ENCODE measurements at places on chromosomes 13 and 19.

- DNase-seq: no peak
Observed at GRCh38 chr19:18170714-18171255, 2.8 kb upstream of the IFI30 start.

- DNase-seq: no peak
Observed at GRCh38 chr19:54424201-54424600, 8.9 kb downstream of the TTYH1 start.

DNA sequence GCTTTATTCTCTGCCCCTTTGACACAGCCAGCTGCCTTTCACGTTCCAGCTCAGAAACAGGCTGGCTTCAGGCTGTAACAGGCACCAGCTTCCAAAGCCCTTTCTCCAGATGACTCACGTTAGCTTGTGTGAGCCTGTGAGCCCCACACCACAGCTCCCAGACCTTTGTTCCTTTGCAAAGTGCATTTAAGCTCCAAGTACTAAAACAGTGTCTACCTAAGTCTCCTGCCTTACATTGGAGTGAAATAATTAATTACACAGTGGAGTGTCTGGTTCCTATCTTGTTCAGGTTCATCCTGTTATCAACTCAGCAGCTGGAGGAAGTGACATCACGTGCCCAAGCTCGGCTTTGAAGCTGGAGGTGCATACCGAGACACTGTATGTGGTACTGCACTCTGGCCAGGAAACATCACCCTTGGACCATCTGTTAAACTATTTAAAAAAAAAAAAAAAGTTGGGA lies 475.8 kb downstream of the FOXO1 start:
- peak; percentile 21 for DNase-seq

DNA sequence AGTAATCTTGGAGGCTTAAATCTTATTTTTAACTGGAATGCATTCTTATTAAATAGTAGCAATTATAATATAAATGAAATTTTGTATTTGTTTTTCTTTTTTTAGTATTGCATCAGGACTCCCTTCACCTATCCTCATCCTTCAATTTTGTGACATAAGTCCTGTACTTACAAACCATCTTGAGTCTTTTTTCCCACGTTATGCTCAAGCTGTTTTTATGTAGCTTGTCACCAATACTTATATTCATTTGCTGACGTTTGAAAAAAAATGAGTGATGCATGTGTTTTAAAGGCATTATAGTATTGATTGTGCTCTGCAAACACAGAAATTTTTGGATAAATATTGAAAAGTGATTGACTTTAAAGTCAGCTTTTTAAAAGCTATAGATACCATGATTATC lies 888 bp downstream of the GPR18 start:
- DNase-seq: no peak

GRCh38 chr13:72864142-72865011 lies 82.4 kb downstream of the PIBF1 start:
- no peak for DNase-seq

- DNase-seq: no peak
Observed at GRCh38 chr19:38850436-38850975, 720 bp upstream of the HNRNPL start.

- DNase-seq: no peak
Observed at GRCh38 chr19:12733369-12734214, 892 bp downstream of the TRIR start.

DNA sequence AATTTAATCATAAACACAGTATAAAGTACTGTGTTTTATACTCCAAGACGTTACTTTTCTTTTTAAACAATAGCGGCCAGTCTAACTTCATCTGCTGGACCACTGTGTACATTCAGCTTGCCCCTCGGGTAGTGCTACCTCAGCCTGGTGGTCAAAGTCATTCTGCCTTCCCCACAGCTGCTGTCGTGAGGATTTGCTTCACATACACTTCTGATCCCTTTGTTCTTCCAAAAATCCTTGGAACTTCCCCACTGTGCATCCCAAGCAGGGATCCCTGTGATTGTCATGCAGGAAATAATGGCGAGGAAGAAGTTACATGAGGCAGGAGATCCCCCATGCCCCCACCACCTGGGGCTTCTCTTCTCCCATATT lies 234.9 kb upstream of the STARD13 start:
- DNase-seq: no peak

GRCh38 chr13:100823448-100823847 lies 148.9 kb upstream of the TMTC4 start:
- no peak for DNase-seq

DNA sequence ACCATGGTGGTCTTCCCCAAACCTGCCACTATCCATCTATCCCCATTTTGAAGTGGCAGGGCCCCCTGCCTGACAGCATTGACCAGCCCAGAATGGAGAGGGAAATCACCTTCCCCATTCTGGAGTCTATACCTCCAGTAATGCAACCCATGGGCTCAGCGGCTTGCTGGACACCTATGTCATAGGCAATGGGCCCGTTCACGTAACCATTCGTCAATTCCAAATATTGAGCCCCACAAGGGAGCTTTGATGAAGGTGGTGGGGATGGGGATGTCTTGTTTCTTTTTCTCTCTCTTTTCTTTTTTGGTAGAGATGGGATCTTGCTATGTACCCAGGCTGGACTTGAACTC lies 63.1 kb downstream of the AP1M1 start:
- DNase-seq: no peak

GRCh38 chr13:91133941-91134802 lies 213.3 kb upstream of the MIR17HG start:
- no peak for DNase-seq

- DNase-seq: no peak
Observed at GRCh38 chr19:45528149-45528743, 21.0 kb downstream of the VASP start.

DNA sequence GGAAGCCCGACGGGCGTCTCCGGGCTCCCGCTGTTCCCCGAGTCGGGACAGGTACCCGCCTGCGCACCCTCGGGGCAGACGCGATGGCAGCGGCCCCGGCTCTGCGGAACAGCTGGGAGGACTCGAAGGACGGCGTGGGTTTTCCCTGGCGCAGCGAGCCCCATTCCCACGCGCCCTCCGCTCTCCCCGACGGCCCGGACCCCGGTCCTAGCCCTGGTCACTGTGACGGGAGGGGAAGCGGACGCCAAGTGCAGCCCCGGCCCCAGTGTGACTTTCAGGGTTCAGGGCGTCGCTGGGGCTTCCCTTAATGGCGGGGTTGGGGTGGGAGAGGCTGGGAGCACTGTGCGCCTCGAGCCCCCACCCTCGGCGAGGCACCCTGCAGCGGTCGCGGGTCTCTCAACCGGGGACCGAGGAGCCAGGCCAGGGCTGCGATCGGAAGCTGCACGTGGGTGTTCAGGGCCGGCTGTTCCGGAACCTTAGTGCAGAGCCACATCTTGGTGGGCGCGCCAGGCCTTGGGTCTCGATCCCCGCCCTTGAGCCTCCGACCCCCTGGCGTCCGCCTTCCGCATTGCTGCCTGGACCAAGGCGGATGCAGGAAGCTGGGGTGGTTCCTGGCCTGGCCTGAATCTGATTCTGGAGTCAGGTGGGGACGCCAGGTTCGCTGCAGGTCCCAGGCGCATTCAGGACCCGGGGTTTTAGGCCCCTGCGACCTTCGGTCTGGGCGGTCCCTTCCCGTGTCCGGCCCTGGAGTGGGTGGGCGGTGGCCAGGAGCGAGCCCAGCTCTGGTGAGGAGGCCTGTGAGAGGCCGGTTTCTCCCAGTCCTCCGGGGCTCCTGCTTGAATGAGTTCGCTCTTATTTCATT lies 3.5 kb downstream of the LGALS7B start:
- no peak for DNase-seq

DNA sequence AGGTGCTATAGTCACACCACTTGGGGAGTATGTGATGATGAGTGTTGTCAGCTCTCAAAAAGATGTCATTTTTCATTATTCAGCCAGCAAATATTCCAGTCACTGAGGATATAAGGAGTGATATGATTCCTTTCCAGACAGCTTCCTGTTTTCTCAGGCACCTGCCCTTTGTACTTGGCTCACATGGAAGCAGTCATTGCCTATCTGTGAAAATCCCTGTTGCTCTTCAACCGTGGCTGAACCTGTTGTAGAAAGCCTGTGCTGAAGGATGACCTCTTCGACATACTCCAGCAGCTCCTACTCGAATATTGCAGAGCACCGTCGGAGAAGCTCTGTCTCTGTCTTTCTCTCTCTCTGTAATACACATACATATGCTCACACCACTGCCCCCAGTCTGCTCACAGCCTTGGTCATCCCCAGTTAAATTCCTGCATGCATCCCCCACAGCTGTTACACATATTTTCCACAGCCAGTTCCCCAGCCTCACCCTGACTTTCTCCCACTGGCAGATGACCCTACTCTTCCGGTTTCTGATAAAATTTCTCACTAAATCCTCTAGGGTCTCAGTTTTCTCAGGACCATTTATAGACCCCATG lies 204.2 kb upstream of the ARGLU1 start:
- no peak for DNase-seq

GRCh38 chr19:30673336-30673735 lies 301.2 kb downstream of the ZNF536 start:
- DNase-seq: no peak

GRCh38 chr19:18772620-18773587 lies 18.2 kb downstream of the COMP start:
- no peak for DNase-seq

DNA sequence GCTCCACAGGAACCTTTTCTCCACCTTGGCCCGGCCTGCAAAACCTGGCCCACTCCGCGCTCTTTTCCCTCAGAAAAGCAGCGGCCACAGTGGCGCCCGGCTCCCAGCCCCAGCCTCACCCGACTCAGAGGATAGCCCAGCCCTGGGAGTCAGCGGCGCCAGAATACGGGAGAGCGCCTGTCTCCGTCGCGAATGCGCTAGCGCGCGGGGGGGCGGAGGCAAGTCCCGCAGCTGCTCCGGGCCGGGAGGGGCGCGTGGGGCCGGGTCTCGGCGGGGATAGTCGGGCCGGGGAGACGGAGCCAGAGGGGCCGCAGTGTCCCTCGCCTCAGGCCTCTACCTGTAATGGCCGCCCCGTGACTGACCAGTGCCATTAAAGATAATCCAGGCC lies at the start of gene ZFP30:
ZFP30 (minus strand) TSS at position 165 of the 388 bp plus-strand sequence. CDS start 7,643 bp downstream, outside the sequence.
- DNase-seq: peak; percentile 47

- DNase-seq: no peak
Observed at GRCh38 chr19:15250640-15250993, 18.4 kb upstream of the EPHX3 start.

DNA sequence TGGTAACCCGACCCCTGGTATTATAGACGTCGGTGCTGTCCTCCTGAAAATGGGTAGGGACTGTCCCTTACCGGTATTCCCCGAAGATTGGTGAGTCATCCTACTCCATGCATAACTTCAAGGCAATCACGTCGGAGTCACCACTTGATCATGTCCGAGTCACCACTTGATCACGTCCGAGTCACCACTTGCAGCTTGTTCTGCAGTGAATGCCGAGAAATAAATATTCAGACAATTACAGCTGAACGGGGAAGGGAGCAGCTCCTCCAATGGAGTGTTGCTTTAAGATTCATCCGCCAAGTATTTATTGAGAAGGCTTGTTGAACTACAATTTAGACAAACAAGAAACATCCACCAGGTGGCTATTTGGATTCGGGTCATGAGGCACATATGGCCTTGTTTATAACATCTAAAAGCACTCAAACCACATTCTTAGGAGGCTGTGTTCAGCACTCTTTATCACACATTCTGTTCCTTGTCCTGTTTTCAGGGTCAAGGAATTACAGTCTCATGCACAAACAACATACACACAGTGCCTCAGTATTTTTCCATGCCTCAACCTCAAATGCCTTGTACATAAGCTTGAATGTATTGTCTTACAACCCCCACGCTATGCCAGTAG lies 43.1 kb downstream of the ZNF726 start:
- no peak for DNase-seq

DNA sequence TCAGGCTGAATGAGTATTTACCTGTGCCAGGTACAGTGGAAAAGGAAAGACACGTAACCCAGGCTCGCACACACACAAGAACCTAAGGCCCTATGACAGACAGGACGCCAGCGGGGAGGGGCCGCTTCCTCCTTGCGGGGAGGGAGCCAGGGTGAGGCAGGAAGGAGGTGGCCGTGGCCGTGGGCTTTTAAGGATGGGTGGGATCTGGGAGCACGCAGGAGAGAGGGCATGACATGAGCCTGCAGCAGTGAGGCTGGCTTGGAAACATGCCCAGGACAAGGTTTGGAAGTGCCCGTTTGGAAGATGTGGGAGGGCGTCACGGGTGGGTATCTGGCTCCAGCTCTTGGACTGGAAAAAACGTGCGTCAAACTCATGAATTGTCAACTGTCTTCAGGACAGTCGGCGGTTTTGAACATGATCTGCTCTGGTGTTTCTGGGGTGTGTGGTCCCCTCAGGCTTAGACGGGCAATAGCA lies 20.1 kb downstream of the SH3GL1 start:
- DNase-seq: no peak

- no peak for DNase-seq
Observed at GRCh38 chr19:18254546-18255503, 19.4 kb downstream of the IQCN start.

DNA sequence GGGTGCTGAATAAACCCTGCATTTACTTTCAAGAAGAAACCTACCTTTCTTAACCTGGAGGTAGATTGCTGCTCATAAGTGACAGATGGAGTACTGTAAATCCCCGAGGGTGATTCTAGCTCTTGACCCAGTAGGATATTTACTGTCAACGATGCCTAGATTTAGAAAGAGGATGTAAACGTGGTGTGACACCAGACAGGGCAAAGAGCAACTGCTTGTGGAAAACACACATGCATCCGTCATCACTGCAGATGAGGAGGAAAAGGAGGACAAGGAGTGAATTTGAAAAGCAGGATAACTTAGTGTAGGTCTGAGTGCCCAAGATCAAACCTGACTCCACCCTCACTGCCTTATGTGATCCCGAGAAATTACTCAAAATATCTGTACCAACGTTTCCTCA lies 9.8 kb upstream of the CLN5 start:
- no peak for DNase-seq

GRCh38 chr13:44902738-44903137 lies 86.5 kb downstream of the NUFIP1 start:
- no peak for DNase-seq

- DNase-seq: no peak
Observed at GRCh38 chr19:50300814-50301606, 28.2 kb downstream of the KCNC3 start.

DNA sequence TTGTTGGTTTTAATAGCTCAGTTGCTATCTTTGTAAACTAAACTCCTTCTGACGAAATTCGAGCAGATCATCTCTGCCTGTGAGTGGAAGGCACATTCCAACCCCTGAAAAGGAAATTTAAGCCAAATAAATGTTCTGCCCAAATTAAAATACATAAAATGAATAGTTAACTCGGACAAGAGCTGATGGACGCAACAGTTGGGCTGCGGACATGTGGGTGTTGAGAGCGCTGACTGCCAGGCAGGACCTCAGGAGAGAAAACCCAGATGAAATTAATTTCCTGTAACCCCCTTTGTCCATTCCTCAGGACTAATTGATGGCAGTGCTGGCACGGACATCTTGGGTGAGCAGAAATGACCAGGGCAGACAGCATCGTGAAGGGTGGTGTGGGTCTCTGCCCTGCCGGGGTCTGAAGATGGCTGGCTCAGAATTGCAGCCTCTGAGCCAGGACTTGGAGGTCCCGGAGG lies 86.5 kb downstream of the TSHZ3 start:
- DNase-seq: no peak

DNA sequence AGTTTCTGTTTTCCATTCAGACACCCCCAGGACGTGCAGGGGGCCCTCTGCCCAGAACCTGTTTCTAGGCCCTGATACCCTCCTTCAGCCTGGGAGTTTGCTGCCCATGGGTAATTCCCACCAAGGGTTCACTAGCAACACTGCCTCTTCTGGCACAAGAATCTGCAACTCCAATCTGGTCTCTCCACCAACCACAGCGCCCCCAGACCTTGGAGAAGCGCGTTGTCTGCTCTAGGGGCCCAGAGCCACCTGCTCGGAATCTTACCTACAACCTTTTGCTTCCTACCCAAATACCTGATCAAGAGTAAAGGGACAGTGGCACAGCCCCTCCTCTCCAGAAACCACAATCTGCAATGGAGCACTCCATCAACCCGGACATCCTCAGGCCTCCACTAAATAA lies 763 bp downstream of the ZNF180 start:
- DNase-seq: no peak

All from brain pericyte (primary cell).